ENCODE measurements at places on chromosomes 1 and 21. TPM values are rescaled to one million over a fixed set of nuclear protein-coding genes. Genes with fewer than 3 reads are reported as not detected.
A peak's percentile ranks its signal among the peaks of the same experiment; 100 is the strongest.

DNA sequence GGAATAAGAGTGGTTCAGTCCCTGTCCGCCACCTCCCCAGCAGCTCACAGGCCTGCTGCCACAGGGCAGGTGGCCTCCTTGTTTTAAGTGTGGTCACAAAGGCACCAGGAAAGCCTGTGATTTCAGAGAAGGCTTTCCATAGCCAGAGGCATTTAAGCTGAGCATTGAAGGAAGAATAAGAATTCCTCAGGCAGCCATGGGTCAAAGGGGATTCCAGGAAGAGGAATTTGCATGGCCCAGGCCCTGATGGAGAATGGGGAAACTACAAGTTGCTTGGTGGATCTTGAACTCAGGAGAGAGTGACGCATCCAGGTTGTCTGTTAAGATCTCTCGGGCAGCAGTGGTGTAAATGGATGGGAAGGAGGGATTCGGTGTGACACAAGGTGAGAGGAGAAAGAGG, 66.7 kb downstream of the KLHDC7A start:
- DNase-seq = no peak

DNA sequence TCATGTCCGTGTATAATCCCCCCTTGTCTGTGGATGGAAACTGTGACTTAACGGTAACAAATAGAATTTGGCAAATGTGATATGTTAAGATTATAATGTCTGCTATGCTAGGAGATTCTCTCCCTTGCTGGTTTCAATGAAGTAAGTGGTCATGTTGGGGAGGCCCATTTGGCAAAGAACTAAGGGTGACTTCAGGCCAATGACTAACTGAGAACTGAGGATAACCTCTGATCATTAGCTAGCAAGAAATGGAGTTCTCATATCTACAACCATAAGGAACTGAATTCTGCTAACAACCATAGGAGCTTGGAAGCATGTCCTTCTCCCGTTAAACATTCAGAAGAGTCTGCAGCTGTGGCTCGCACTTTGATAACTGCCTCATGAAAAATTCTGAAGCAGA, 2.3 kb downstream of the IFI44L start:
- DNase-seq = no peak

DNA sequence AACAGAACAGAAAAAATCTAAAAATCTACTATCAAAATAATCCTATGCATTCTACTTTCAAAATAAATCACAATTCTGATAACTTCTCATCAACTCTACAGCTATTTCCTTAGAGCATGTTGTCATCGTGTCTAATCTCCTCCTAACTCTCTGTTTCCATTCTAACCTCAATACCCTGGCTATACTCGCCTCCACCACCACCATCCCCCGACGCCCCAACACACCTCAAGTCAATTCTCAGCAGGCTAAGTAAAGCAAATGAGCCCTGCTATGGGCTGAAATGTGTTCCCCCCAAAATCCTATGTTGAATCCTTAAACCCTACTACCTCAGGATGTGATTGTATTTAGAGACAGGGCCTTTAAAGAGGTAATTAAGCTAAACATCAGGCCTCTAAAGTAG, 34.6 kb downstream of the NRDC start:
- DNase-seq = no peak

DNA sequence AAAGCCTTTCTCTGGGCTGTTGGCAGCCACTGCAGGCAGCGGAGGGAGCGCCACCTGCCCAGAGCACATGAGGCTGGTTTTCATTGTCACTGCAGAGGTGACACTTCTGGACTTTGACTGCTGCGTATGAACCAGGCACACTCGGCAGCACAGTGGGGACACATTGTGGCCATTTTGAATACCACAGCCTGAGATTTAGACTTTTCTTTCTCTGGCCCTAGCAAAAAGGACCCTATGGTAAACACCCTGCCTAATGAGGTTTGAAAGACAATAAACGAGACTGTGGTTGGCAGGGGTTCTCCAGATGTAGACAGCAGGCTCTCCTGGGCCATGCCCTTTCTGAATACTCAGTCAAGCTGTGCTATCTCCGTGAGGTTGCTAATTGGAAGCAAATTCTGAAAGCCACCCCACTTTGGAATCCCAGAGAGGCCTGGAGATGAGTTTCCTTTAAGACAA, 12.0 kb upstream of the KCNE2 start:
- peak; percentile 45 for DNase-seq

- no peak for DNase-seq
Observed at GRCh38 chr21:30268608-30269197, 14.0 kb downstream of the KRTAP24-1 start.

The NOTCH2 gene
- total RNA-seq = 39.6 TPM

- no peak for DNase-seq
Observed at GRCh38 chr1:218617986-218618385, 272.9 kb downstream of the TGFB2 start.

DNA sequence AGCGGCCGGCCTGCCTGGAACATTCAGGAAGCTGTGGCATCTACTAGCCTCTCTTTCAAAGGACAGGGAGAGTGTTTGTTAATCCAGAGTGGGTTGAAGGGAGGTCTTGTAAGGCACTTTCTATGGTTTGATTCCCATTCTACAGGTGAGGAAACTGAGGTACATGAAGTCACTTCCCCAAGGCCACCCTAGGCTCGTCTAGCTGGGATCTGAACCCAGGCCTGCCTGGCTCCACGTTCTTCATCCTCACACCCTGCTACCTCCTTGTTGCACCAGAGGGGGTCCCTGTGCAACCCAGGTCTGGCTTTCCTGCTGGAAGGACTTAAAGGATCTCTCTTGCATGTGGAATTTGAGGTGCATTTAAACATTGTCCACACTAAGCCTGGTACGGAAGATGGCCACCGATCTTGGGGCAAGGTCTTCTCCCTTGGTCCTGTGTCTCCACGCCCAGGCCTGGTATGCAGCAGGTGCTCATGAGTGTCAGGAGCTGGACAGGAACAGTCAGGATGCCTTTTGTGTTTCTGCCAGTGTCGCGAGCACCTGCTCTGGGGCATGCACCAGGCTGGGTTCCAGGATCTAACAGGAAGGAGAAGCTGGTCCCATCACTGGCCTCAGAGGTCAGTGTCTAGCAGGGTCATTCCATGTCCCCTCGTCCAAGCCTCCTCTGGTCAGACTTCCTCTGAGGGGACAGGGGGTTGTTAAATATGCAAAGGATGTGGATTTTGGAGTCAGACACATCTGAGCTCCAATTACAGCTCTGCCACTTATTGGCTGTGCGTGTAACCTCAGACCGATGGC, 103.2 kb upstream of the RUNX3 start:
- no peak for DNase-seq

GRCh38 chr1:190477762-190478148, at the start of gene BRINP3:
Gene BRINP3, minus strand, starts transcription at chr1:190477864.
- DNase-seq = no peak

DNA sequence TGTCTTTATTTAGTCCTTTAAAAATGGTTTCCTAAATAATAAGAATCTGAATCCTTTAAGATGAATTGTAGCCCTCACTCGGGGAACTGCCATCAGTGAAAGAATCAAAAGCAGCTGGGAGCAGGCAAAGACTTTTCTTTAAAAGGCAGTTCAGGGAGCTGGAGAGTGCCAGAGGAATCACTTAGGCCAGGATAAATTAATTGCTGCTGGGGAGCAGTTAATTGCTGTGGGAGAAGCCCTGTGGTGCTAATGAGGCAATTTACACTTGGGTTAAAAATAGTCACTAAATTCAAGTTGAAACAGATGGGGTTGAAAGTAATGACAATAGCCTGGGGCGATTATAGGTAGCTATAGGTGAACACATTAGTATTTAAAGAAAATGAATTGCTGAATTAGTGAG, 38.7 kb upstream of the COL24A1 start:
- no peak for DNase-seq

DNA sequence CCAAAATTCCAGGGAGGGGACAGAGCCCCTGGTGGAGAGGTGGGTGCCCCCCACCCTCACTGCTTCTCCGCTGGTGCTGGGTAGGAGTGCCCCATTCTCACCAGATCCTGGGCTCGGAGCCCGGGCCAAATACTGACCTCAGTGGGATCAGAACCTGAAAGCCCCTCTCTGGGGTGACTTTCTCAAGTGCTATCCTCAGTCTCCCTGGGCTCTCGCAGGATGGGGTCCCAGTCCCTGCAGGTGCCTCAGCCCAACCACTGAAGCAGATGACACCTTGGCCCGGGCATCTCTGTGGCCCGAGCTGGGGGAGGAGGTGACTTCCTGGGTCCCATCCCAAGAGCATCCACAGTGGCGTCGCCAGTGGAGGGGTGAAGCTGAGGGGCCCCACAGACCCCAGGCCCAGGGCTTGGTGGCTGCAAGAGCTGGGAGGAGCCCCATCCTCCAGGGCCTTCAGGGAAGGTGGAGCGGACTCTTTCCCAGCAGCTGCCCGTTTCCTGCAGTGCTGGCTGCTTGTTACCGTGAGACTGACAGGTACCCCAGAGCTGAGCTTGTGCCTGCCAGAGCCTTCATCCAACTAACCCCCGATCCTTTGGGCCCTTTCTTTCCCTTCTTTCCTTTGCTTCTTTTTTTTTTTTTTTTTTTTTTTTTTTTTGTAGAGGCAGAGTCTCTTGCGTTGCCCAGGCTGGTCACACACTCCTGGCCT, 3.9 kb upstream of the FNDC10 start:
- no peak for DNase-seq

- no peak for DNase-seq
Observed at GRCh38 chr1:41340655-41341364, 20.4 kb upstream of the FOXO6 start.

DNA sequence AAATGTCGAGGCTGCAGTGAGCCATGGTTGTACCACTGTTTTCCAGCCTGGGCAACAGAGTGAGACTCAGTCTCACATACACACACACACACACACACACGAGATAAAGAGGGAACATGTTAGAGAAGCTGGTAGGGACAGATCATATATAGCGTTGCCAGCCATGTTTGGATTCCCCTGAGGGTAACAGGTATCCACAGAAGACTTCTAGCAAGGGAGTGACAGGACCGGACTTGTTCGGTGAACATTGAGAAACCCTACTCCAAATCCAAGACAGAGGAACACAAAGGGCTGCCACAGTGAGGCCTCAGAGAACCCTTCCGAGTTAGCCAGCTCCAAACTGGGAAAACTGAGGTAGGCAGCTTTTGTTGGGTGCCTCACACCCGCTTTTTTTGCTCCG, 3.7 kb upstream of the SARS1 start:
- no peak for DNase-seq

Measured in body of pancreas (tissue), 4 donors.